ENCODE measurements at places on chromosomes 2 and 18.

GRCh38 chr2:98771721-98772524, 41.0 kb upstream of the MGAT4A start:
- peak; percentile 44 for DNase-seq

DNA sequence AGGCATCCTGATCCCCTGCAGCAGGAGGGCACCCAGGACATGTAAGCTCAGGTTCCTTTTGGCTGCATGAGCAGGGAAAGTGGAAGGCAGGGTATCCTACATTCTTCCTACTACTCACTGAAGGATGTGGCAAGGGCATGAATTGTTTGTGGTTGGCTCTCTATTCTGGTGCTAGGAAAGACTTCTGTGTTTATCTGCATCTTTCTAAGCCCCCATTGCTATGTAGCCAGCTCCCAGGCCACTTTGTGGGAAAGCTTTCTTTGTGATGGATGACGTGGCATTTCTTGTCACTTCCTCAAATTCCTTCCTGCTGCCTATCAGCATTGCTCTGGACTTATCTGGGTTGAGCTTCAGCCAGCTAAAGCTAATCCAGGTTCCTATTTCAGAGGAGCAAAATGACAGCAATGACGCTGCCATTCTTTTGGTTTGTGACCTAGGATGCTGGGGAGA, 46.2 kb downstream of the MEIS1 start:
- DNase-seq, result peak; percentile 75

DNA sequence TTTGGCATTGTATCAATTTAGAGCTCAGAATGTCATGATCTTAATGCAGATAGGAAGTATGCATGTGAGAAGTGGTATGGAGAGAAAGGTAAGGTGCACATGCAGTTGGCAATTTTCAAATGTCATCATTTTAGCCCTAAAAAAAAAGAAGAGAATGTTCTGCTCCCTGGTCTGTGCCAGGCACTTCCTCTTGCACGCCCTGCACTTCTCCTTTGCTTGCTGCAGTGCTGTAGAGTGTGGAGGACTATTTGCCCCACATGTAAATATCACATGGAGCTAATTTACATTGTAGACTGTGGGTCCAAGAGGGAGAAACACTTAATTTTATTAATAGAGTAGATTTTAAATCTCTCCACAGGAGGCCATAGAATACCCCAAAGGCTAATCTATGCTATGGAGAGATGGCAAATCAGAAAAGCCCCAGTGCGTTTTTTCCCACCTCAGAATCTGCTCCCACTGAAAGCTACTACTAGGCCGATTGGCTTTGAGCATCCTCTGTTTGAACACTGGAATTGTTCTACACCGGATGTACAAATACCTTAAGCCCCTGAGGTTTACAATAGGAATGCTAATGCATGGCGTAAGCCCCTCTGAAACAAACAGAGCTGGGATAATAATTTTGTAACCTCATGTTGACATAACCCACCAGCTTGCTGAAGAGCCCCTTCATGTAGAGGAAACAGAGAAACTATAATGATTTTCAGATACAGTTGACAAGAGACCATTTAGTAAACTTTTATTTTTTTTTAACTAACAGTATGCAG, 137.2 kb upstream of the KLHL14 start:
- peak; percentile 60 for DNase-seq

DNA sequence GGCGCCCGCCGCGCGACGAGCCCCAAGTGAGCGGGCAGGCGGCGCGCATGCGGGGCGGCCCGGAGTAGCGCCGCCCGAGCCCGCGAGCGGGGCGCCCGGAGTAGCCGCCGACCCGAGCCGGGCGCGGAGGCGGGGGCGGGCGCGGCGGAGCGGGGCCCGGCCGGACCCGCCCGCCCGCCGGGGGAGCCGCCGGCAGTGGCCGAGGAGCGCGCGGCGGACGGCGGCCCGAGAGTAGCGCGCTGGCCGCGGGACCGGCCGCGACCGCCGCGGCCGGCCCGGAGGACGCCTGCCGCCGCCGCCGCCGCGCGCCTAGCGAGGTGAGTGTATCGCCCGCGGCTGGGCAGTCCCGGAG, at the start of gene GALNT1:
Gene GALNT1 (plus strand): TSS at position 195 of the 352 bp plus-strand sequence. CDS start 72,923 bp downstream, outside the sequence.
- no peak for DNase-seq

- DNase-seq, result peak; percentile 46
These were observed 24.8 kb downstream of the DYNC1I2 start for GRCh38 chr2:171712051-171712450.
